Spinal cord (tissue), 10 donors: ENCODE measurements at places on chromosomes 2 and 18.

DNA sequence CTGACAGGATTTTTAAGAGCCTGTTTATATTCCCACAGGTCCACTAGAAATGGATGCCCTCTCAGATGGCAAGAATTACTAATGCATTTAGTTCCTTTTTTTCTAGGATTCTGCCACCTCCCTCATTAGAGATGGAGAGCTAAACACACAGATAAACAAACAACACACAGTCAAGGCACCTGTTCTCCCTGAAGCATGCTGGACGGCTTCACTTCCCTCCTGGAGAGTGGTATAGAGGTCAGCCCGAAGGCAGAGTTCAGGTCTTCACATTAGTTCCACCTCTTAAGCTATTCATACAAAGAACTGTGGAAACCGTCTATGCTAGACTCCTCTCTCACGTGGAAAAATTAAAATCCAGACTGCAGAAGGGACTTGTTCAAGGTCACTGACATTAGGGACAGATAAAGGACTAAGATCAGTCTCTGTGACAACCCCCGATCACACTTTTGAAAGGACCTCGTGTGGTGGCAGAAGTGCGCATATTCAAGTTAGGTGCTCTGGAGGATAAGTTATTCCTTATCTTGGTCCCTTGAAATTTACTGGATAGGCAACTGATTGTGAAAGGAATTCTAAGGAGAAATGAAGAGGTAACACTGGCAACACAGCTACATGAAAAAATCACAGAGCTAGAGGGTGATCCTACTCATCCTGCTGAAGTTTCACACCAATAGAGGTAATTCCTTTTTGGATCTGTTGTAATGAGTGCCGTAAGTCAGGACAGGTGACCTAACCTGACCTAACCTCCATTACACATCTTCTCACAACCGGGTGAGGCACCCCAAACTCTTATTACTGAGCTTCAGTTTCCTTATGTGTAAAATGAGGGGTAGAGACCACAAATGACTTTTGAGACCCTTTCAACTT lies 75.1 kb downstream of the SPRED2 start:
- no peak for DNase-seq

DNA sequence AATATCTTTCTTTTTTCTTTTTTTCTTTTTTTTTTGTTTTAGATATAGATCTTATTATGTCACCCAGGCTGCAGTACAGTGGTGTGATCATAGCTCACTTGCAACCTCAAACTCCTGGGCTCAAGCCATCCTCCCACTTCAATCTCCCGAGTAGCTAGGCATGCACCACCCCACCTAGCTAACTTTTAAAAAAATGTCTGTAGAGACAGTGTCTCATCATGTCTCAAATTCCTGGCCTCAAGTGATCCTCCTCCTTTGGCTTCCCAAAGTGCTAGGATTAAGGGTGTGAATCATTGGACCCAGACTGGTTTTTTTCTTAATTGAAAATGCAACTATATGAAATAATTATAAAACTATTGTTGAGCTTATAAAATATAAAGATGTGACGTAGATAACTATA lies 9.8 kb upstream of the ZCCHC2 start:
- no peak for DNase-seq

DNA sequence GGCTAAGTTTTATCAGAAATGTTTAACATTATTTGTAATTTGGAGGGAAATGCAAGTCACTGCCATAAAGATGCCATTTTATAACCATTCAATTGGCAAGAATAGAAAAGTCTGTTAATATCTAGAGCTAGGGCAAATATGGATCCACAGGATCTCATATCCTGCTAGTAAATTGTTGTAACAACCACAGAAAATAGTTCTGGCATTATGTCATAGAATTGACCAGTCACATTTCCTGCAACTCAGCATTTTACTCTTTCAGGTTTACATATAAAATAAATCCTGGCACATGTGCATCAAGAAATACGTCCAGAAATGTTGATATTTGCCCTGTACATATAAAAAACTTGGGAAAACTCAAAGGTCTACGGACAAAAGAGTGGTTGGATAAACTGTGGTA lies 32.9 kb downstream of the OSBPL6 start:
- DNase-seq = no peak

DNA sequence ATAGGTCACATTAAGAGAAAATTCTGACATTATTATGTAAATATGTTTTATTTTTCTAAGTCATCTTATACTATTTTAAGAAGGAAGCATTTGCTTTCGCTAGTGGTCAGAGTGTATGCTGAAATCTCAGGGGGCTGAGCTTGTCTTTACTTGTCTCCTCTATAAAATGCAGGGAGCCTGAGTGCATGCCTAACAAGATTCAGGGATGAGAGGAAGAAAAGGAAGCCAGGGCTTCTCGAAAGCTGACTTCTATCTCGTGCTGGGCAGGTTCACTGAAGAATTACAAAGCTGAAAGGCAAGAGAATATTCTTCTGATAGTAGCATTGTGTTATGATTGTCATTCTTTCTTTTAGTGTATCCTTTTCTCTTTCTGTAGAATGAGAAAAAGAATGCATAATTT lies 467.4 kb downstream of the SOX11 start:
- no peak for DNase-seq

DNA sequence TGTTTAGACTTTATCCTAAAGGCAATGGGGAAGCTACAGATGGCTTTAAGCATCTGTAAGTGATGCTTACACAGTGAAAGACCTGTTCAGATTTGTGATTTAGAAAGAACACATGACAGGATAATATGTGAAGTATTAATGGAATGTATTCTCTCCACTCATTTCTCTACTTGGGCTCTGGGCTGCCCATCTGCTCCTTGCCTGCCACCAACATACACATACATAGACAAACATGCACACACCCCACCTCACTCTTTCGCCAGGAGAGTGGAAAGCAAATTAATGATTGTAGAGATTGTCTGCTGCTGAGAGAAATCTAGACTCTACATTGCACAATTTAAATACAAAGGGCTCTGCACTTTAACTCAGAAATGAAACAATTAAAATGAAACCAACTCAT lies 61.0 kb upstream of the NFE2L2 start:
- no peak for DNase-seq

GRCh38 chr2:118050386-118050785 lies 36.5 kb upstream of the CCDC93 start:
- no peak for DNase-seq

DNA sequence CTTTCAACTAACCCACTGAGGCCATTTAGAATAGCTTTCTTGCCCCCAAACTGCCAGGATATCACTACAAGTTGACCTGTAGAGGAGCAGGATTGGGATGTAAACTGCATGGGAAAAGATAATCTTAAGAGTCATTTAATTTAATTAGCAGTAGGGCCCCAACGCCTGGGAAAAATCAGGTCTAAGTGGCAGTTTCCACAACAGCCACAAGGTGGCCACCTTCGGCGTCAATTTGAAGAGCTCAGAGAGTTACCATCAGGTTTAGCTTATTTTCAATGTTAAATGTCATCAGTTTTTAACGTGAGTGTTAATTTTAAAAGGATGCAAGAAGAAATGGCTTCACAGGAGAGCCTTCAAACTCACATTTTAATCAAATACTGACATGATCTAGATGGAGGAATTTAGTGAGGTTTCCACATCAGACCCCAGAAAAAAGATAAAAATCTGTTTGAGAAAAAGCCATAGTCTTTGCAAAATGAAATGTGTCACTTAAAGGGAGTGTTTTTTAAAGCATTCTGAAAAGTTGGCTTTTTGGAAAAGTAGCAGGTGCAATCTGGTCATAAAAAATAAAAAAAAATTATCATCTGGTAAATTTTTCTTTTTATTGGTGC lies 77.3 kb upstream of the UPP2 start:
- peak; percentile 81 for DNase-seq

DNA sequence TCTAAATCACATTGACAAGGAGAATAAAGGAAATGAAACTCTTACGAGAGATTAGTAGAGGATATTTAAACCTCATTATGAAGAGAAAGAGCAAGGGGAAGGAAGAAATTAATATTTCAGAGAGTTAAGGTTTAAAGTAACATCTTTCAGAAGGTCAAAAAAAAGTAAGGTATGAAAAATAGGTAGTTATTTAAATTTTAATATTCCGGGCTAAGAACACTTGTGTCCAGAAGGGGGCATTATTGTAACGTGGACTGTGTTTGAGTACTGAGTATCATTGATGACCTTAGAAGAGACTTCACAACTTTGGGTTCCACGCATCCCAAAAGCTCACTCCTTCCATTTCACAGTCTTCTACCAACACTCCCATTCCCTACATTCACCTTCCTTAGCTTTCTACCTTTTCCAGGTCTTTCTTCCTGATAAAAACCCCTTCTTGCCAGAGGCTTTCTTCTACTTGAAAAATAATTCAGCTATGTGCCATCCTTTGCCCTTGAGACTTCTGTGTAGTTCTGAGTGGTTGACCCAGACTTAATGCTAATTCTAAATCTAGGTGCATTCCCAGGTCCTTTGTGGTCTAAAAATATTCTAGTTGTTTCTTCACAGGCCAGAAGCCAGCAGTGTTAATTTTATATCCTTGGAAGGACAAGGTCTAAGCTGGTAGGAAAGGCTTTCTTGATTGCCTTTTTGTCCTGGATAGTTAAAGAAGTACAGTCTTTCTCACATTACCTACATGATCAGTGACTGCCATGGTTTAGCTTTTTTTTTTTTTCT lies 16.5 kb downstream of the DYNC1I2 start:
- DNase-seq = no peak

- no peak for DNase-seq
Observed at GRCh38 chr18:14949800-14950664, 202.1 kb downstream of the ANKRD30B start.

GRCh38 chr18:2143636-2144035 lies 427.7 kb downstream of the METTL4 start:
- DNase-seq = no peak

GRCh38 chr2:19643117-19643518 lies 258.7 kb downstream of the TTC32 start:
- DNase-seq = no peak

- peak; percentile 82 for DNase-seq
Observed at GRCh38 chr2:48531141-48531648, 1.2 kb downstream of the STON1 start.

GRCh38 chr2:173161507-173161906 lies 85.9 kb downstream of the MAP3K20 start:
- no peak for DNase-seq

GRCh38 chr2:204533629-204534370 lies 11.5 kb upstream of the PARD3B start:
- no peak for DNase-seq

GRCh38 chr2:30141136-30141535 lies 5.7 kb upstream of the YPEL5 start:
- no peak for DNase-seq

DNA sequence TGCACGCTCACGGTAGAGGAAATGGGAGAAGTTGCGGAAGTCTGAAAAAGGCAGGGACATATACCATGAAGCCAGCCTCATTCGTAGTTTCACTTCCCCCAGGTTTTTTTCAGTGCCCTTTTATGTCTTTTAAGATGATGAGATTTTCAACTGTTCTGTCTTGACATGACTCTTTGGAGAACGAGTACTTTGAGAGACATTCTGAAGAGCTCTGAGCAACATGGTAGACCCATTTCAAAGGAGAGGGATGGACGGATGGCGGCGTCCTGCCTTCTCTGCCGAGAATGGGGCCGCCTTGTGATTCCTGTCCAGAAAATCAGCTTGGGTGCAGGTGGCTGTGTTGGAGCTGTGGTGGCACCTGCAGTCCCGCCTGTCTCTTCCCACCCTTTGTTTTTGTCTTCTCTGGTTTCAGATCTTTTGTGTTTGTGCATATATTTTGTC lies 41.7 kb downstream of the SH3BP4 start:
- no peak for DNase-seq

DNA sequence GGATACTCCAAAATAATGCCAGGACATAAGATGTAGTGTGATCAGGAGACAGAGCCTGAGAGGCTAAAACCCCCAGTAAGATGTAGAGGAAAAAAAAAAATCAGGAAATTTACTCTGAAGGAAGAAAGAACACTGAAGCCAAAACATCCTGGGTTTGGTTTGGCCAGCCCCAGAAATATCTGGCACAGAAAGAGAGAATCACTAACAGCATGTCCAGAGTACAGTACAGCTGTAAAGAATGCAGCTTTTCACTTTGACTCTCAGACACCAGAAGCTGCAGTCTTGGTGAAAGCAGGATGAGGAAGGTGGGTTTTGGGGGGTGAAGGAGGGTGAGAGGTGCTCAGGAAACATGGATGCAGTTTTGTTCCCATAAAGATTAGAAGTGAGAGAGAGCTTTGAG lies 1577.7 kb upstream of the ACVR2A start:
- DNase-seq = no peak

GRCh38 chr2:129656081-129656598 lies 323.3 kb upstream of the RAB6C start:
- no peak for DNase-seq

- no peak for DNase-seq
Observed at GRCh38 chr2:47815764-47816163, 32.8 kb downstream of the MSH6 start.

- DNase-seq = peak; percentile 49
Observed at GRCh38 chr18:26057344-26057773, 33.1 kb downstream of the SS18 start.

GRCh38 chr2:210477496-210477895 lies 937 bp upstream of the LANCL1 start:
- no peak for DNase-seq

GRCh38 chr18:62027914-62028520 lies 135.2 kb upstream of the RNF152 start:
- no peak for DNase-seq

GRCh38 chr2:33377048-33377447 lies 99.4 kb upstream of the RASGRP3 start:
- DNase-seq = no peak
